Stimulated activated CD8-positive, alpha-beta memory T cell treated with anti-CD3 and anti-CD28 coated beads, Interleukin-7, amount 100 ng/mL, for 1 hour (primary cell): ENCODE measurements at places on chromosomes 5 and 9.

GRCh38 chr5:135829179-135829578, 5.3 kb upstream of the SLC25A48 start:
- DNase-seq = no peak

- DNase-seq = no peak
These were observed 86.5 kb upstream of the ARRDC3 start for GRCh38 chr5:91469517-91470165.

GRCh38 chr5:61768692-61769281, 436.7 kb downstream of the ZSWIM6 start:
- DNase-seq = no peak

DNA sequence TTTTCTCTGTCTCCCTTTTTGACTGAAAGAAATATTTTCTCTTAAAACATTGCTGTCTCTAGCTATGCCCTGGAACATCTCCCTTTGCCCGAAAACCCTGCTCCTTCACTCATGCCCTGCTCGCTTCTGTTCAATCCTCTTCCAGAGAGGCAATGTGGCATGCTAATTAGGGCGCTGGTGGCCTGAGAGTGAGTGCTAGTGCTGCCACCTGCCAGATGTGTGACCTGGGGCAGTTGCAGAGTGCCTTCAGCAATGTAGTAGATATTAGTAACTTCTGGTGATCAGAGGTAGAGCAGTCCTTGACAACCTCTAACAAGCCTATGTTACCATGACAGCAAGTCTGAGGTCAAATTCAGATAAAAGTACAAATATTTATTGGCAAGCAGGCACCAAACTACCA, 119.5 kb upstream of the OSMR start:
- no peak for DNase-seq

DNA sequence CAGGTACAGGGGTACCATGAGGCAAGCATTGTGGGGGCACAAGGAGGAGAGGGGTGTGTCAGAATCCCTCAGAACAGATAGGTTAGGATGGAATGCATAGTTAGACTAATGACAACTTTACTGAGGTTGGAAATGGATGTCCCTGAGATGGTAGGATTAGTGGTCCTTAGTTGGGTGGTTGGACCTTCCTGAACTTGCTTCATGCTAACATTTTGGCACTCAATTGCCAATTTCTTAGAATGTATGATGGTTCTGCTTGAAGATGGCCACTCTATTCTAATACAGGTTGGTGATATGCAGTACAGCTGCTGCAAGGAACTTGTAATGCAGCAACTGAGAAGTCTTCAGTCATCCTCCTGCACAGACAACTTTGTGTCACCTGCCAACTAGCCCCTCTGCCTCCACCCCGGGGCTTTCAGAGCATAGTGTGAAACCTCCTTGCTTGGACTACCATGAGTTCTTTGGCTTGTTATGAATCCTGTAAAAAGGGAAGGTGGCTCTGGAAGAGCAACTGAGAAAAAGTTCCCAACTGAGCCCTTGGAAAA, 5.4 kb downstream of the CCNI2 start:
- DNase-seq = no peak

DNA sequence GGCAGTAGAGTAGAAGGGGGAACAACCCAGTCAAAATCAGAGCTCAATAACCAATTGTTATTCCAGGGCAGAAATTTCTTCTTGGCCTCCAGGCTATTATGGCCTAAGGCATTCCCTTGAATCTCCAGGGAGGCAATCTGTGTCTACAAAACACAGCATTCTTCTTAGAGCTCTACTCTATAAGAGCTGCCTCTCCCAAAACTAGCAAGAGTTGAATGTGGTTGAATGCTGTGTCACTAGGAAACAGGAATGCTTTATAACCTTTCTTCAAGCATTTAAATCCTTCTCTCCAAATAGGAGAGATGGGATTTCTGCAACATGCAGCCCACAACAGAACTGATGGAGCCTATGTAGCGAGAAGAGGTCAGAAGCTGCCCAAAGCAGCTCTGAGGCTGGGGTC, 97.1 kb upstream of the APC start:
- DNase-seq = no peak
